Panc1 (cell line): ENCODE measurements at places on chromosomes 12 and 14. TPM values are rescaled to one million over a fixed set of nuclear protein-coding genes. Genes with fewer than 3 reads are reported as not detected.

GRCh38 chr14:92877757-92878431, 45.1 kb upstream of the CHGA start:
- no peaks in the 10 kb centered on the region for H3K36me3 ChIP-seq
- H3K4me1 ChIP-seq, result no peaks in the 10 kb centered on the region
- no peak overlapping the region for H3K4me3 ChIP-seq
- H3K27ac ChIP-seq, result no peak overlapping the region

DNA sequence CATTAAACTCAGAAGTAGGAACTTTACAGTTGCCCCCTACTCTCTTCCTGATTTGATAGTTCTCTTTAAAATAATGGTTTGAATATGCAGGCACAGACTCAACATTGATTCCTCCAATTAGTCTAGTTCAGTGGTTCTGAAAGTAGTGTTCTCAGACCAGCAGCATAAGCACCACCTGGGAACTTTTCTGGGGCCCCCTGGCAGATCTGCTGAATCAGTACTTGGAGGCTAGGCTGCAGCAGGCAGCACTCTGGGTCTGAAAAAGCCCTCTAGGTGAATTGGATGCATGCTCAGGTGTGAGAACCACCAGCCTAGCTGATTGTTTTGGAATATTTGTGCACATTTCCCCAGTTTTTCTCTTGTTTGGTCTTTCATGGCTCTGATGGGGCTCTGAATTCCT, 198.6 kb upstream of the NOS1 start:
- H3K27me3 ChIP-seq, result peaks cover 5% of the 10 kb centered on the region
- no peak overlapping the region for H3K27ac ChIP-seq
- no peak overlapping the region for H3K4me3 ChIP-seq
- no peaks in the 10 kb centered on the region for H3K4me1 ChIP-seq
- no peaks in the 10 kb centered on the region for H3K36me3 ChIP-seq

DNA sequence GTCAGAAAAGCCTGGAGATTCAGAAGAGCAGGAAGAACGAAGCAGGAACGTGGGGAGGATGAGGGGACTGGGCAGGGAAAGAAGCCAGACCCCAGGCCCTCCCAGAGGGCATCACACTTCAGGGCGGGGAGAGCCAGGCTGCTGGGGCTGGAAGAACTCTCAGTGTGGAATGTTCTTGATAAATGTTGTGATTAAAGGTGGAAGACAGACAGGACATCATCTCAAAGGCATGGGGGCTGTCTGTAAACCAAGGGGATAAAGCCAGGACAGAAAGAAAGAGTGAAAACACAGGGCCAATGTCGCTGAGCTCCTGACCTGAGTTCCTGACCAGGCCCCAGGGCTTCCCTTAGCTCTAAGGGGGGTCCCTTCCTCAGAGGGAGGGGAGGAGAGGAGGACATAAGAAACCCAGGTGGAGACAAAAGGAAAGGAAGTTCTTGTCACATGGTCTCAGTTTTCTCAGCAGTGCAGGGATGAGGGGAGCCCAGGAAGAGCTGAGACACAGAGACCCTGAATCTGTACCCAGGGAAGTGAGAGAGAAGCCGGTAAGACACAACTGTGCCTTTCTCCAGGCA, 56.3 kb downstream of the SETD3 start:
- no peak overlapping the region for H3K27ac ChIP-seq
- no peak overlapping the region for H3K4me3 ChIP-seq
- no peaks in the 10 kb centered on the region for H3K27me3 ChIP-seq
- H3K4me1 ChIP-seq, result no peaks in the 10 kb centered on the region; the same call in 1 of the 2 replicates

GRCh38 chr14:101992708-101993107, 28.3 kb downstream of the DYNC1H1 start:
- H3K27ac ChIP-seq, result no peak overlapping the region

The OR10P1 gene
- total RNA-seq, result not detected

DNA sequence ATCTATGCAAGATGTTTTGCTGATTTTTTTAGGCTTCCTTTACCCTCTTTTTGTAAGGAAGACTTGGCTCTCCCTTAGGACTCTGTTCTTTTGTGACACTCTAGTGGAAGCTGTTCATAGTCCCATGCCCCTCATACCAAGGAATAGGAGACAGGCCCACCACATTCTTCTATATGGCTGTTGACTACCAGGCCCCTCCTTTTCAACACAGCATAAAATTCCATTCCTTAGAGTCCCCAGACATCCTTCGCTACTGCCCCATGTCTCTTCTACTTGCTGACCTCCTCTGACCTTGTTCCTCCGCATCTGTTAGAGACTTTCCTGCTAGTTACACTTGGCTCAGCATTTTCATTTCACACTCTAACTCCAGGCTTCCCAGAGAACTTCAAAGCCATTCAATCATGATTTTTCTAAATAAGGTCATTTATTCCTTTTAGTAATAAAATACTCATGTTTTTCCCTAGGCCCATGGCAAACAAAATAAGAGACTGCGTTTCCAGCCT, 9.7 kb downstream of the PIK3C2G start:
- no peaks in the 10 kb centered on the region for H3K36me3 ChIP-seq
- no peaks in the 10 kb centered on the region for H3K4me1 ChIP-seq
- no peak overlapping the region for H3K4me3 ChIP-seq
- no peak for DNase-seq
- no peak overlapping the region for H3K27ac ChIP-seq

GRCh38 chr14:69090187-69090789, 62.6 kb downstream of the DCAF5 start:
- no peaks in the 10 kb centered on the region for H3K27me3 ChIP-seq
- H3K27ac ChIP-seq, result no peak overlapping the region
- H3K36me3 ChIP-seq, result peaks cover 4% of the 10 kb centered on the region
- no peak for DNase-seq

DNA sequence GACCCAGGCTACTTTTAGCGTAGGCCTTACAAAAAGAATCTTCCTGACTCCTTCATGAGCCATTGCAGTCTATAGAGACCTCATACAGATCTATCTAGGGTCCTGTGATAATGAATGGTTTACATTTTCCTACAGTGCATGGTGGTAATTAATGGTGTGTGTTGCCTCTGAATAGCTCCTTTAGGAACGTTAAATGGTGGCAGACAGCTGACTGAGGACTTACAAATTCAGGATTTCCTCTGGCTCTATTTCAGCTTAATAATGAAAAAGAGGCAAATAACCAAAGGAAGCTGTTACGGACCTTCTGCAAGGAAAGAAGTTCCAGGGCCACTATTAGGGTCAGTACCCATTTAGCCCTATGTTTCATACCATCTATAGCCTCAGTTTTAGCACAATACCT, 5.1 kb downstream of the IKBIP start:
- peaks cover 2% of the 10 kb centered on the region; the same call in 1 of the 2 replicates for H3K36me3 ChIP-seq
- H3K27me3 ChIP-seq, result no peaks in the 10 kb centered on the region
- DNase-seq, result no peak
- no peak overlapping the region for H3K4me3 ChIP-seq
- H3K4me1 ChIP-seq, result peaks cover 11% of the 10 kb centered on the region
- H3K27ac ChIP-seq, result no peak overlapping the region

GRCh38 chr14:22838631-22839041, 2.3 kb downstream of the MMP14 start:
- H3K36me3 ChIP-seq, result peaks cover 2% of the 10 kb centered on the region; the same call in 1 of the 2 replicates
- DNase-seq, result no peak
- H3K4me1 ChIP-seq, result no peaks in the 10 kb centered on the region; the same call in none of the 2 replicates
- H3K4me3 ChIP-seq, result peak overlapping the region; percentile 62; the same call in 1 of the 2 replicates
- H3K27me3 ChIP-seq, result no peaks in the 10 kb centered on the region

The CAPS2 gene
- total RNA-seq, result 11.8 TPM

- H3K4me3 ChIP-seq, result no peak overlapping the region
- DNase-seq, result no peak
- no peaks in the 10 kb centered on the region for H3K36me3 ChIP-seq
- no peak overlapping the region for H3K27ac ChIP-seq
- H3K4me1 ChIP-seq, result no peaks in the 10 kb centered on the region
- H3K27me3 ChIP-seq, result no peaks in the 10 kb centered on the region
Measured at GRCh38 chr12:5416571-5416970, 15.3 kb upstream of the NTF3 start.

DNA sequence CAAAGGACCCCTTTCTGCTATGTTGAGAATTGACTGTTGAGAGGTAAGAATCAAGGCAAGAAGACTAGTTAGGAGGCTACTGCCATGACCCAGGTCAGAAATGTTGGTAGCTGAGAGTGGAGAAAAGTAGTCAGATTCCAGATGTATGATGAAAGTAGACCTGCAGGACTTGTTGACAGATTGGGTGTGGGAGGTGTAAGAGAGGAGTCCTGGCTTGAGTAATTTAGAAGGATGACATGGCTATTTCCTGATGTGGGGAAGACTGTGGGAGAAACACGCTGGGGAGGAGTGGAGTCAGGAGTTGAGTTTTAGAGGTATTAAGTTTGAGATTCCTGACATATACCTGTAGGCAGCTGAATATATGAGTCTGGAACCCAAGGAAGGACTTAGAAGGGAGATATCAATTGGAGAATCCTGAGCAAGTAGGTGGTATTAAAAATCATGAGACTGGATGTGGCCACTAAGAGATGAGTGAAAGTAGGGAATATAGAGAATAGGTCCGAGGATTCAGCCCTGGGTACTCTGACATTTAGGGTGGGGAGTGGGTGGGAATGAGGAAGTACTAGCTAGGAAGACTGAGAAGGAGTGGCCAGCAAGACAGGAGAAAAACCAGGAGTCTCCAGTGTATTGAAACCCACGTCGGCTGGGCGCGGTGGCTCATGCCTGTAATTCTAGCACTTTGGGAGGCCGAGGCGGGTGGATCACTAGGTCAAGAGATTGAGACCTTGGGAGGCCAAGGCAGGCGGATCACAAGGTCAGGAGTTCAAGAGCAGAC, 12.6 kb upstream of the DDX47 start:
- H3K27me3 ChIP-seq, result no peaks in the 10 kb centered on the region
- peaks cover 23% of the 10 kb centered on the region for H3K4me1 ChIP-seq
- H3K36me3 ChIP-seq, result no peaks in the 10 kb centered on the region

- H3K4me1 ChIP-seq, result no peaks in the 10 kb centered on the region
- no peak overlapping the region for H3K27ac ChIP-seq
Measured at GRCh38 chr12:356276-356988, 32.7 kb downstream of the KDM5A start.

GRCh38 chr12:116939734-116940133, 29.0 kb downstream of the FBXW8 start:
- H3K36me3 ChIP-seq, result no peaks in the 10 kb centered on the region
- no peak overlapping the region for H3K27ac ChIP-seq
- no peak overlapping the region for H3K4me3 ChIP-seq
- H3K27me3 ChIP-seq, result no peaks in the 10 kb centered on the region
- no peak for DNase-seq

The ABHD12B gene
- total RNA-seq, result not detected

The VRTN gene
- not detected for total RNA-seq

GRCh38 chr14:76581592-76581991, 179.7 kb upstream of the VASH1 start:
- no peaks in the 10 kb centered on the region for H3K27me3 ChIP-seq
- DNase-seq, result no peak
- no peaks in the 10 kb centered on the region for H3K4me1 ChIP-seq
- H3K36me3 ChIP-seq, result no peaks in the 10 kb centered on the region

DNA sequence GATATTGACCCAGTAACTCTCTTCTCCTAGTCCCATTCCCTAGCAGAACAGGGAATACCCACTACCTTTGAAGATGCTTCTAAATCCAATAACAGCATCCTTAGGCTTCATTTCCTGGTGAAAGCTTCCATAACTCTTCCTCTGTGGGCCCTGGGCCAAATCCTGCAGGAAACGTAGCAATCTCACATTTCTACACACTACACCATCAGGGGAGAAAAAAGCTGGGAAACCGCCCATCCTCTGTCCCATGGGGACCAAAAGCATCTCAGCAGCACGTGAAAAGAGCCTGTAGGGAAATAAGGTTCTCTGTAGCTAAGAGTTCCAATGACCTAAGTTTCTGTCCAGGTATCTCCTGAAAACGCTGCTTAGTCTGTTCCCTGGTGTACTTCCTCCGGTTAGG, 340.2 kb downstream of the DPF3 start:
- no peaks in the 10 kb centered on the region for H3K36me3 ChIP-seq
- no peak for DNase-seq
- H3K4me3 ChIP-seq, result no peak overlapping the region
- H3K27ac ChIP-seq, result no peak overlapping the region
- H3K4me1 ChIP-seq, result no peaks in the 10 kb centered on the region
- no peaks in the 10 kb centered on the region; the same call in 1 of the 2 replicates for H3K27me3 ChIP-seq

GRCh38 chr12:106073179-106073578, 65.6 kb downstream of the NUAK1 start:
- no peaks in the 10 kb centered on the region for H3K27me3 ChIP-seq
- no peak for DNase-seq
- no peak overlapping the region for H3K4me3 ChIP-seq
- H3K4me1 ChIP-seq, result peaks cover 22% of the 10 kb centered on the region
- peaks cover under 1% of the 10 kb centered on the region; the same call in 1 of the 2 replicates for H3K36me3 ChIP-seq

The CEBPE gene
- not detected for total RNA-seq

- H3K27ac ChIP-seq, result peak overlapping the region; percentile 66
- no peak for DNase-seq
- H3K36me3 ChIP-seq, result peaks cover 11% of the 10 kb centered on the region
Measured at GRCh38 chr14:73729556-73730265, 15.5 kb upstream of the PNMA1 start.
